ENCODE measurements at places on chromosomes 5 and 9. TPM values are rescaled to one million over a fixed set of nuclear protein-coding genes. Genes with fewer than 3 reads are reported as not detected.

GRCh38 chr5:91538179-91538578 lies 155.1 kb upstream of the ARRDC3 start:
- H3K27ac ChIP-seq = no peak overlapping the region
- no peak overlapping the region for H3K4me3 ChIP-seq
- no peaks in the 10 kb centered on the region for H3K27me3 ChIP-seq

- H3K27me3 ChIP-seq = no peaks in the 10 kb centered on the region
- H3K4me3 ChIP-seq = no peak overlapping the region
- H3K4me1 ChIP-seq = peaks cover 3% of the 10 kb centered on the region
- H3K36me3 ChIP-seq = no peaks in the 10 kb centered on the region
- H3K27ac ChIP-seq = no peak overlapping the region
- no peak for DNase-seq
Measured at GRCh38 chr5:14925326-14925725, 53.7 kb upstream of the ANKH start.

- H3K36me3 ChIP-seq = no peaks in the 10 kb centered on the region
- DNase-seq = no peak
- H3K4me1 ChIP-seq = no peaks in the 10 kb centered on the region
- H3K27me3 ChIP-seq = peaks cover 2% of the 10 kb centered on the region
Measured at GRCh38 chr9:18979367-18979766, 53.6 kb downstream of the SAXO1 start.

DNA sequence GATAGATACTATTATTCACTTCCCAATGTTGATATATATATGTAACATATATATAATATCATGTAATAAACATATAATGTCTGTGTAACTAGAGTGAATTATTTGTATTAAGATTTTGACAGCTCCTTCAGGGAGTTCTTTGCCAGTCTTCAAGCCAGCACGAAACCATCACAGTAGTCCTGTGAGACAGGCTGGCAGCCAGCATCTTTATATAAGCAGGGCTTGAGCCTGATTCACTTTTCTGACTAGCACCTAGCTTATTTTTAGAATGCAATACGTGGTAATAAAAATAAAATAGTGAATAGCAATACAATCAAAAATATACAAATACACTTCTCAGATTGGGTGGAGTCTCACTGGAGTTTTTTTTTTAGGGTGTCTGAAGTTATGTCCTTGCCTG lies 20.7 kb upstream of the GDA start:
- no peak overlapping the region for H3K4me3 ChIP-seq
- H3K36me3 ChIP-seq = no peaks in the 10 kb centered on the region
- DNase-seq = no peak
- H3K27me3 ChIP-seq = no peaks in the 10 kb centered on the region
- H3K27ac ChIP-seq = no peak overlapping the region

DNA sequence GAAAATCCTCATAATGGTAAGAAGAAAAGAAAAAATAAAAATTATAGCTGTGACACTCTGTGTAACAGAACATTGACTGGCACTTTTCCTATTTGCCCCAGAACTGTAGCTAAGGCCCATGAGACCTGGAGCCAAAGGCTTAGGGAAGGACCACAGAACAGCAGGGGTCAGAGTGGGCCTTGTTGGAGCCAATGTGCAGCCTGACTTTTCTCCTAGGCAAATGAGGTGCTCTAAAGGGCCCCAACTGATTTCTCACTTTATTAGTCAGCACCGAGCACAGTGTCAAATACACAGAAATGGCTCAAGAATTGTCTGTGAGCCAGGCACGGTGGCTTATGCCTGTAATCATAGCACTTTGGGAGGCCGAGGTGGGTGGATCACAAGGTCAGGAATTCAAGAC lies 4.0 kb upstream of the MEGF9 start:
- no peak for DNase-seq
- peaks cover 29% of the 10 kb centered on the region for H3K4me1 ChIP-seq
- H3K36me3 ChIP-seq = no peaks in the 10 kb centered on the region
- no peak overlapping the region for H3K27ac ChIP-seq
- no peaks in the 10 kb centered on the region for H3K27me3 ChIP-seq

- no peaks in the 10 kb centered on the region for H3K36me3 ChIP-seq
- no peaks in the 10 kb centered on the region for H3K27me3 ChIP-seq
- H3K4me1 ChIP-seq = no peaks in the 10 kb centered on the region
- no peak for DNase-seq
- no peak overlapping the region for H3K4me3 ChIP-seq
Measured at GRCh38 chr9:129362287-129363000, 184.4 kb upstream of the IER5L start.

DNA sequence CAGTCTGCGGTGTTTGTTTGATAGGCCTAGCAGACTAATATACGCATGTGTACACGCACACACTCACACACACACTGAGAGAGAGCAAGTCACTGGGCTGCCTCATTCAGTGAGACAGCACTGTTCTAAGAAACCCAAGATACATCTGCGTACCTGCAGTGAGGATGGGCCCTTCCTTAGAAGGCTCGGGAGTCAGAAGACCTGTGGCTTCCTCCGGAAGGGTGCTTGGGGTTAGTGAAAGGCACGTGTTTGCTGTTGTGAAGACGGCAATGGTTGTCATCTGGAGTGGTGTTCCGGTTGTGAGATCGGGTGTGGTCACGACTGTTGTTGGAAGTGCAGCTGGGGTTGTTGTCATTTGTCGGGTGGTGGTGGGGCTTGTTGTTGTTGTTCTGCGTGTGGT lies 11.7 kb downstream of the TIMD4 start:
- no peaks in the 10 kb centered on the region for H3K36me3 ChIP-seq
- no peaks in the 10 kb centered on the region for H3K4me1 ChIP-seq
- H3K4me3 ChIP-seq = no peak overlapping the region
- DNase-seq = no peak

- H3K36me3 ChIP-seq = no peaks in the 10 kb centered on the region
- no peak overlapping the region for H3K27ac ChIP-seq
- no peak for DNase-seq
Measured at GRCh38 chr5:67437905-67438845, 241.6 kb upstream of the CD180 start.

DNA sequence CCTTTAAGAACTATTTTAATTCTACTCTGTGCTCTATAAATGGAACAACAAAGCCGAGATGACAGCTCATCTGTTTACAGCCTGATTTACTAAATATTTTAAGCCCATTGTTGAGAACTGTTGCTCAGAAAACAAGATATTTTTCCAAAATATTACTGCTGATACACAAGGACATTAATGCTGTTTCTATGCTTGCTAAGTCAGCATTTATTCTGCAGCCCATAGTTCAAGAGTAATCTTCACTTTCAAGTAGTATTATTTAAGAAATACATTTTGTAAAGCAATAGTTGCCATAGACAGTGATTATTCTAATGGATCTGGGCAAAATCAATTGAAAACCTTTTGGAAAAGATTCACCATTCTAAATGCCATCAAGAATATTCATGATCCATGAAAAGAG lies 208.3 kb downstream of the CDH12 start:
- no peaks in the 10 kb centered on the region for H3K27me3 ChIP-seq
- H3K27ac ChIP-seq = no peak overlapping the region
- H3K4me1 ChIP-seq = no peaks in the 10 kb centered on the region
- H3K4me3 ChIP-seq = no peak overlapping the region
- H3K36me3 ChIP-seq = no peaks in the 10 kb centered on the region
- DNase-seq = no peak

DNA sequence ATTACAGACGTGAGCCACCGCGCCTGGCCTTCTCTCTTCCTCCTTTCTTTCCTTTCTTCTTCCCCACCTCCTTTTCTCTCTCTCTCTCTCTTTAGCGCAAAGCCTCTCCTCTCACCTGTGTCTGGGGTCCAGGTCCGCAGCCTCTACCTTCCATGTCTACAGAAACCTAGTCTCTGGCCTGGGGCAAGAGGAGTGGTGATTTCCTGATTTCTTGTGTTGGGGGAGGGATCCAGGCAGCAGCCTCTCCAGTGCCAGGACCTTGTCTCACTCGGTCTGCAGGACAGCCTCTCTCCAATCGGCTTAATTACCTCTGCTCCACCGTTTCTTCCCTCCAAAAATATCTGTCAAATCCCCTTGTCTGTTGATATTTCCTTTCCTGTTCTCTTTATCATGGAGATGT lies 16.1 kb upstream of the FAM120A start:
- no peaks in the 10 kb centered on the region for H3K36me3 ChIP-seq
- H3K27ac ChIP-seq = no peak overlapping the region
- DNase-seq = no peak
- H3K4me1 ChIP-seq = no peaks in the 10 kb centered on the region

DNA sequence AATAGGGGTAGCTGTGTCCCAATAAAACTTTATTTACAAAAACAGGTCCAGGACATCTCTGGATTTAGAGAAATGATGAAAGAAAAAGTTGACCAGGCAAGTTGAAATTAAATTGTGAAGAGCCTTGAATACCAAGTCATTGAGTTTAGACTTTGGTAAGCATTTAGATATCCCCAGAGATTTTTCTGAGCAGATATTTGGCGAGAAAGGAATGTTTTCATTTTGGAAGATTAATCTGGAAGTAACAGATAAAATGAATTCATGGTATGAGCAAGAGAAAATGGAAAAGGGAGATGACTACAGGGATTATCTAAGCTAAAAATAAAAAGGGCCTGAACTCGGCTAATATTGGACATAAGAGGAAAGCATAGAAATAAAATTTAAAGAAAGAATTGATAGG lies 157.6 kb downstream of the ACTL7B start:
- no peak overlapping the region for H3K27ac ChIP-seq
- H3K4me1 ChIP-seq = no peaks in the 10 kb centered on the region
- no peaks in the 10 kb centered on the region for H3K36me3 ChIP-seq
- no peak overlapping the region for H3K4me3 ChIP-seq
- H3K27me3 ChIP-seq = no peaks in the 10 kb centered on the region

GRCh38 chr9:125440411-125440810 lies 178.8 kb downstream of the GAPVD1 start:
- no peak overlapping the region for H3K27ac ChIP-seq
- no peak for DNase-seq
- H3K4me1 ChIP-seq = no peaks in the 10 kb centered on the region
- H3K36me3 ChIP-seq = peaks cover 78% of the 10 kb centered on the region

GRCh38 chr5:123665822-123666371 lies 153.9 kb downstream of the CSNK1G3 start:
- no peak for DNase-seq
- no peaks in the 10 kb centered on the region for H3K27me3 ChIP-seq
- no peaks in the 10 kb centered on the region for H3K36me3 ChIP-seq
- H3K27ac ChIP-seq = no peak overlapping the region
- no peak overlapping the region for H3K4me3 ChIP-seq
- H3K4me1 ChIP-seq = no peaks in the 10 kb centered on the region

DNA sequence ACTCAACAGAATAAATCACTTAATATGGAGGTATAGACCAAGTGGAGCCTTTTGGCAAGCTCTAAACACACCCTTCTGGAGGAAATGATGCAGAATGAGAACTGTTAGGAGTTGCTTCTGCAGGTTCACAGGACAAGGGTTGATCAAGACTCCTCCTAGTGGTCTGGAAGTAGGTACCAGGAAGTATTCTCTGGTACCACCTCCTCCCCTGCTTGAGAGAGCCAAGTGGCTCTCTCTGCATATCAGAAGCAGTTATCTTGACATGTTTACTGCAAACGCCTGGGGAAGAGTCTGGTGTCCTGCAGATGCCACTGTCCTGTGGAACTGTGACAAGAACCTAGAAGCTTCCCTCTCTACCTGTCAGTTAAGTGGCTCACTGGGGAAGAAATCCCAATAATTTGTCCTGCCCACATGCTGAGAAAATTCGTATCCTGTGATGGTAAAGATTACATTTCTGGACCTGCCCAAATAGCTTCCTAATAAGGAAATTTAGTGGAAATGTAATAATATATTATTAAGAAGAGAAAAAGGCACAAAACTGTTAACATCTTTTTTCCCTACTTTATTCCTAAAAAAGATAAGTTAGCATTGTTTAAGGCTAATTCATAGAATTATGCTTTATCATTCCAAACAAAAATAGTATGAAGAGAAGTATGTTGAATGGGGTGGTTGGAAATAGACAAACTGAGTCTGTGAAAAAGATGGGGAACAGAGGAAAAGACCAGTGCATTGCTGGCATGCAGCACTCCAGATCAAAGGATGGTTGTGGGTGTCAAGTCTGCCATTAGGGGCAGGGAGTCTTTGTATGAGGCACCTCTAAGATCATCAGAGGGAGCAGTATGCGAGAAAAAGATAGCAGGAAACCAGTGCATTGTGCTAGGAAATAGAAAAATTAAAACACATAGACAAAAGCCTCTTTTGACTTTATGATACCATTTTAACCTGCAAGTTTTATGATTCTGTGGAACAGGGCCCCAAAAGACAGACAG lies 118.8 kb downstream of the CDC42SE2 start:
- H3K27me3 ChIP-seq = no peaks in the 10 kb centered on the region
- no peak overlapping the region for H3K4me3 ChIP-seq
- H3K4me1 ChIP-seq = peaks cover 49% of the 10 kb centered on the region
- peak; percentile 61 for DNase-seq
- H3K36me3 ChIP-seq = peaks cover 21% of the 10 kb centered on the region

DNA sequence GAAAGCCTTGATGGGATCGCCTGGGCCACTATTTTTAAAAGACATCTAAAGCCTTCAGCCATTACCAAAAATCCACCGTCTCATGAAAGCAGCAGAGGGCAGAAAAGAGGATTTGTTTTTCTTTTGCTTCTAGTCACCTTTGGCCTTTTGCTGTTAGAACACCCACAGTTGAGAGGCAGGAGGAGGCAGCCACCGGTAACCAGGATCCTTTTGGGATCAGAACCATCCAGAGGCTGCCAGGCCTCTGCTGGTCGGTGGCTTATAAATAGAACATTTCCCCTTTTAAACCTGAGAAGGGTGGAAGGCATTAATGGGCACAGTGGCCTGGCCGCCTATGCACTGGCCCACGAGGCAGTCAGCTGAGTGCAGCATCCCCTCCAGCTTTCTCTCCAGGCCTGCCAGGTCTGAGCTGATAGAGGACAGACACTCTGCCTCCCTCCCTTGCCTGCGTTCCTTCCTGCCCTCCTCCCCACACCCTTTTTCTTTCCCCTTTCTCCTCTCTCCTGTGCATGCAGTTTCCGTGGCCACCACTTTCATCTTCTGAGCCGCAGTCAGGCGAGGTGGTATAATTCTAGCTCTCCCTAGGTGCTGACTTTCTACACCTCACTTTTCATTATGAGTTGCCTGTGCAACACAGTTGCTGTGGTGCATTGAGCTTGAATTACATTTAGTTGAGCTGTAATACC lies 253.4 kb downstream of the ARHGAP26 start:
- no peak overlapping the region for H3K27ac ChIP-seq
- peaks cover 83% of the 10 kb centered on the region for H3K36me3 ChIP-seq
- H3K27me3 ChIP-seq = no peaks in the 10 kb centered on the region
- H3K4me1 ChIP-seq = no peaks in the 10 kb centered on the region
- no peak overlapping the region for H3K4me3 ChIP-seq

DNA sequence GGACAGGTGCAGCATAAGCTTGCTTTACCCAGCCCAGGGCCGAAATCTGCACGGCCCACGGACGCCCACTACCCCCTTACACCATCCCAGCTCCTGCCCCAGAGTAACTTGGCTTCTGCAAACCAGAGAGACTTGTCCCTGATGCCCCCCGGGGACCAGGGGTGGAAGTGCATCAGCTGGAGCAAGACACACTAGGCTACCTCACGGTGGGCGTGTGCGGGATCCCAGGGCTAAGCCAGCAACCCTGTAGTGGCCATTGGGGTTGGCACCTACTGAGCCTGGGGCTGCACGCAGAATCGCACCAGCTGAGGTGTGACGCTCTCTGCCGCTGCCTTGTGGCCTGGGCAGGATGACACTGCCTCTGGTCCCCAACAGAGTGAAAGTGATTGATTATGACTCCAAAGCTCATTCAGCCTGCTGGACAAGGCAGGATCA lies 6.1 kb upstream of the ZNF79 start:
- no peak overlapping the region for H3K27ac ChIP-seq
- H3K4me3 ChIP-seq = no peak overlapping the region
- H3K4me1 ChIP-seq = peaks cover 10% of the 10 kb centered on the region
- no peaks in the 10 kb centered on the region for H3K27me3 ChIP-seq
- peak; percentile 26 for DNase-seq

Gene TXNDC15
- 28.0 TPM for polyA plus RNA-seq

Gene SPAG8
- 0.52 TPM for polyA plus RNA-seq

Gene FREM1
- not detected for polyA plus RNA-seq

Gene CORO2A
- polyA plus RNA-seq = 2.1 TPM

Gene OBP2B
- not detected for polyA plus RNA-seq

Gene ARL10
- 0.04 TPM for polyA plus RNA-seq

Gene SH3GLB2
- polyA plus RNA-seq = 74.4 TPM
